Immature natural killer cell (primary cell): ENCODE measurements at places on chromosomes 7 and 10. TPM values are rescaled to one million over a fixed set of nuclear protein-coding genes. Genes with fewer than 3 reads are reported as not detected.

- DNase-seq: no peak
These were observed 110.7 kb downstream of the INPP5A start for GRCh38 chr10:132648072-132648850.

GRCh38 chr10:100642295-100642994 lies 102.9 kb upstream of the PAX2 start:
- DNase-seq: no peak

DNA sequence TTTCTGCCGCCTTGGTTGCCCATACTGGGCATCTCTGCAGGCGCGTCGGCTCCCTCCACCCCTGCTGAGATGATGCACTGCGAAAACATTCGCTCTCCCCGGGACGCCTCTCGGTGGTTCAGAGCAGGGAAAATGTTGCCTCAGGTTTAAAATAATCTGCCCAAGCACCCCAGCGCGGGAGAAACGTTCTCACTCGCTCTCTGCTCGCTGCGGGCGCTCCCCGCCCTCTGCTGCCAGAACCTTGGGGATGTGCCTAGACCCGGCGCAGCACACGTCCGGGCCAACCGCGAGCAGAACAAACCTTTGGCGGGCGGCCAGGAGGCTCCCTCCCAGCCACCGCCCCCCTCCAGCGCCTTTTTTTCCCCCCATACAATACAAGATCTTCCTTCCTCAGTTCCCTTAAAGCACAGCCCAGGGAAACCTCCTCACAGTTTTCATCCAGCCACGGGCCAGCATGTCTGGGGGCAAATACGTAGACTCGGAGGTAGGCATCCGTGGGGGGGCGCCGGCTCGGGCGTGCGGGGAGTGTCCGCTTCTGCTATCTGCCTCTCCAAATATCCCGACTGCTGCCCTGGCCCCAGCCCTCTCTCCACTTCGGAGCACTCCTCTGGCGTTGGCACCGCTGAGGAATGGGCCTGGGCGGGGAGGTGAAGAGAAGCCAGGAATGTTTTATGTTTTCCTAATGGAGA lies at the start of gene CAV1:
Gene CAV1, plus strand, starts transcription at position 428 of the 689 bp plus-strand sequence. Its CDS starts 27 bp downstream, at position 455.
- peak; percentile 35 for DNase-seq

GRCh38 chr7:103988468-103989199 lies 824 bp downstream of the RELN start:
- no peak for DNase-seq

GRCh38 chr7:141118767-141119166 lies 44.9 kb downstream of the TMEM178B start:
- DNase-seq: no peak

- no peak for DNase-seq
These were observed 69.0 kb downstream of the DENND2A start for GRCh38 chr7:140571538-140572122.

GRCh38 chr10:73857446-73857845 lies 16.9 kb downstream of the CAMK2G start:
- no peak for DNase-seq

- DNase-seq: no peak
These were observed 7.4 kb downstream of the KEL start for GRCh38 chr7:142954680-142955268.

GRCh38 chr7:55061726-55062499 lies 43.1 kb downstream of the EGFR start:
- no peak for DNase-seq

DNA sequence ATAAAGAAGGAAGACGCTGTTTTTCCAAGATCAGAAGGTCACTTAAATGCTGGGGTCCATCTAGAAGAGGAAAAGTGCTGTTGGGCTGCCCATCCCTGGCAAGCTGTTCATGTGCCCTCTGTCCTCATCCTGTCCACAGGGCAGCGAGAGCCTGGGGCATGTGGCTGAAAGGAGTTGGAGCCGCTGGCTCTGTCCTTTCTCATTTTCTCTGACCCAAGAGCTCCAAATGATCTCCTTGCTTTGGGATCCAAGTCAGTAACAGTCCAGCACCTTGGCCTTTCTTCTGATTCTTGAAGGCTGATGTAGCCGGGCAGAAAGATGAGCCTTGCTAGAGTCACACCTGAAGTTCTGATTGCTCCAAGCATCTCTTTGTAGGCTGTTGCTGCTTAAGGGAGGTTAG lies 44.4 kb downstream of the SPDYE5 start:
- no peak for DNase-seq

GRCh38 chr10:20474064-20474463 lies 423.0 kb downstream of the NEBL start:
- peak; percentile 8 for DNase-seq

GPR15LG gene
- not detected for polyA plus RNA-seq

TRIP6 gene
- not detected for polyA plus RNA-seq

AUTS2 gene
- 1.9 TPM for polyA plus RNA-seq

NFKB2 gene
- 3.6 TPM for polyA plus RNA-seq

PILRA gene
- polyA plus RNA-seq: 2.0 TPM
